ENCODE measurements at places on chromosomes 11 and 22.

- DNase-seq: no peak
Measured at GRCh38 chr11:86706338-86707131, 34.1 kb upstream of the ME3 start.

DNA sequence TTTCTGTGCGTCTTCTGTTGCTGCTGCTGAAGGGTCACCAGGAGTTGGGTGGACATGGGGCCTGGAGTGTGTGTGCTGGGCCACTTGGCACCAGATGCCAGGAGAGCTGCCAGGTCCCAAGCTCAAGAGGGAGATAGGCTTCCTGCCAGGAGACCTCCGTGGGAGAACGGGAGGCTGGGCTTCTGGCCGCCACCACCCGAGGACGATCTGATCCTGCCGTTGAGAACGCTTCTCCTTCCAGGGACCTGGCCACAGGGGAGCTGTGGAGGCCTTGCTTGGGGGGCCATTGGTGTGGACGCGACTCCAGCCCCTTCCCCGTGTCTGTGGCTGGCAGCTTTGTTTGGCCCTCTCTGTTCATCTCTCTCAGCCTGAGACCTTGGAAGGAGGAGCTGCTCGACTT lies 2.4 kb downstream of the BRSK2 start:
- DNase-seq: no peak

- no peak for DNase-seq
Measured at GRCh38 chr11:119764108-119764868, 35.3 kb upstream of the NECTIN1 start.

- no peak for DNase-seq
Measured at GRCh38 chr11:99584830-99585229, 564.1 kb downstream of the CNTN5 start.

DNA sequence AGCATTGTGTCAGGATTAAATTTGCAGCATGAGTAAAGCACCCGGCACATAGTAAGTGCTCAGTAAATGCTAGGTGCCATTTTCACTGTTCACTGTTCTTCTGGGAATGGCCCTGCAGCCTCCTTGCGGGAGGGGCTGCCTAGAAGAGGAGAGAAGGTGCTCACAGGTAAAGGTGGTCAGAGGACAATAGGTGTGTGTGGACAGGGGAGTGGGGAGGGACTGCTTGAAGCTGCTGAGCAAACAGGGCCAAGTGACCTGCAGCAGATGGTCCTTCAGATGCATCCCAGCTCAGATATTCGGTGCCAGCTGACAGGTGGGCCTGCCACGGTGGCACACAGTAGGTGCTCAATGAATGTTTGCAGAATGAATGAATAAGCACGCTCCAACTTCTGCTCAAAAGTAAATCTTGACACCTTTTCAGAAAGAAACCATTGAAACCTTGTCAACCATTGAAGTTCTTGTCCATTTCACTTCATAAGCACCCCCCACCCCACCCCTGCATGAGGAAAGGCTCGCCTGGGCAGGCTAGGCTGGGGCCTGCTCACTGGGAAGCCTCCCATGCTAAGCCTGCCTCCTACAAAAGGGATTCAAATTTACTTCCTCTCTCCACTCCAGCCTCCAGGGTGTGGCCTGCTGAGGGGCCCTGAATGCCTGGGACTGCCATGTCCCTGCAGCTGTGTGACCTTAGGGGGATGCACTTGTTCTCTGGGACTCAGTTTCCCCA lies 1.6 kb downstream of the KIAA0930 start:
- DNase-seq: no peak

DNA sequence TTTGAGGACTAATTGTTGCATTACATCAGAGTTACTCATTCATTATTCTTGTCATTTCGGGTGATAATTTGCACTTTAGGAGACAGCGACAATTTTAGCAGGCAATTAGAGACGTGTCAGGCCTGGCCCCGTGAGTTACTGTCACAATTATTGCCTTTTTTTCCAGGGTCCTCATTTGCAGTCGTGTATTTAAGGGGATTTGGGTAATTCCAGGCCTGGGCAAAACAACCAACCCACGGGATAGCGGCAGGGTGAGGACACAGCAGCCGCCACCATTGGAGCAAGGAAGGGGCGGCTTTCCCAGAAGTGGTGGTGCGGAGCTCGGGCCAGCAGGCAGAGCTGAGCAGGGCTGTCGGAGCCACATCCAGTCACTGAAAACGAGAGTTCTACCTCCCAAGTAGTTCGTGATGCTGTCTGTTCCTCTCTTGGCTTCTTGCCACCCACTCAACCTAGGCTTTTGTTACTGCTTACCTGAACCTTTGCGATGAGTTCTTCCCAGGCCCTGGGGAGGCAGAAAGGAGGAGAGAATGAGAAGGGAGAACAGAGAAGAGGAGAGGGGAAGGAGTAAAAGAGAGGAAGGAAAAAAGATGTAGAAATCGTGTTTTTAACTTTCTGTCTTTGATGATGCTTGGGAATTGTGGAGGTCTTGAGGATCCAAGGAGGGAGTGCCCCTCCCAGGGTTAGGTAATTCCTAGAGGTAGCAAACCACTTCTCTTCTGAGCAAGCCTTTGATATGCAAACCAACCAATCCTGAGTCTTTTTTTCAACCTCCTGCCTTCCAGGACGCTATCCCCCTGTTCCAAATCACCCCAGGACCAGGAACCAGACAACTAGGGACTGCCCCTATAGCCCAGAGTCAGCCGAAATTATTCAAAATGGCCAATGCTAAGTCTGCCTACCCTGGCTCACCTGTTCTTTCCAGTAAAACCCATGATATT lies 236.1 kb downstream of the MIAT start:
- no peak for DNase-seq

GRCh38 chr11:129840236-129840635 lies 24.6 kb downstream of the TMEM45B start:
- DNase-seq: no peak

- DNase-seq: no peak
Measured at GRCh38 chr11:12284316-12285050, 92.9 kb upstream of the PARVA start.

DNA sequence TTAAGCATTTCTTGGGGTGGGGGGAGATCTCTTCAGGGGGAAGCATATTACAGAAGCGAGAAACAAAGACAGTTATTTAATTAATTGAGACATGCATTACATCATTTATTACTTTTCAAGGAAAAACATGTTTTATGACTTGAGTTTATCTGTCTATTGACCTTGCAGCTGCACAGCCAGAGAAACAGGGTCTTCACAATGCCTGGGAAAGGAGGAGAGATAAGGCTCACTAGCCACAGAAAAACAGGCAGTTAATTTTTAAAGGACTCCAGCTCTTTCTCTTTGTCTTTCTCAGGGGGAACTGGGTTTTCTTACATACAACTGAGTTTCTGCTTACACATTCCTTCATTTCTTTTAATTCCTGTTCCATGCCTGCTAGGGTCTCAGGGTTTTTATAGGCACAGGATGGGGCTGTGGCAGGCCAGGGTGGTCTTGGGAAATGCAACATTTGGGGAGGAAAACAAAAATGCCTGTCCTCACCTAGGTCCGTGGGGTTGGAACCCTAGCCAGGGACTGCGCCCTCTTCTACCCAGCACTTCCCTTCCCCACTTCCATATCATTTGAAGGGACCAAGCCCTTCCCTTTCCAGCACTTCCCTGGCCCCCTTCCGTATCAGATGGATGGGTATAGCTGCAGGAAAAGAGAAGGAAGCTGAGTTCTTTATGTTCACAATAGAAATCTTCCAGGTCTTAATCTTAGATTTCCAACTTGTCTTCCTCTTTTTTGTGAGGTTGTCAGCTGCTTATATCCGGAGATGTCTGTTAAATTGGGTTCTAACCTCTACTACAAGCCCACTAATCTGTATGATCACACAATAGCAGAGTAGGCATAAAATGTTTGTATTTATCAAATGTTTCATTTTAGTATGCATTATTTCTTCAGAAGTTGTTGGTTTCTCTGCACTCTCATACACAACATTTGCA lies 38.3 kb downstream of the BIRC2 start:
- no peak for DNase-seq

GRCh38 chr22:41123151-41123550 lies 30.8 kb downstream of the EP300 start:
- no peak for DNase-seq

- no peak for DNase-seq
Measured at GRCh38 chr22:50262460-50262911, 1.0 kb upstream of the MAPK12 start.

GRCh38 chr22:17077255-17077654 lies 7.5 kb upstream of the IL17RA start:
- DNase-seq: no peak

DNA sequence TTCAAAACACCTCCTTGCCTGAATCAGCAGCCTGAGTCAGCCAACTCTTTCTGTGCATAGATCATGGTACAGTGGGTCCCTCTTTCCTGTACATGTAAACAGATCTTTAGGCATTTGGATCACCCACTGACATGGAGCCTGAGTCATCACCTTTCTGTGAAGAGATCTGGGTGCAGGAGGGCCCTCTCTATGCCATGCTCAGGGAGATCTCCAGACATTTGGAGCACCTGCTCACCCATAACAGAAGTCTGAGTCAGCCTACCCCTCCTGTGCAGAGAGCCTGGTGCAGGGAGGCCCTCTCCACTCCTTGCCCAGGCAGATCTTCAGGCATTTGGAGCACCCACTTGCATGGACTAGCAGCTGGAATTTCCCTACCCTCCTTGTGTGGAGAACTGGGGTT lies 56.2 kb upstream of the GLYAT start:
- no peak for DNase-seq

DNA sequence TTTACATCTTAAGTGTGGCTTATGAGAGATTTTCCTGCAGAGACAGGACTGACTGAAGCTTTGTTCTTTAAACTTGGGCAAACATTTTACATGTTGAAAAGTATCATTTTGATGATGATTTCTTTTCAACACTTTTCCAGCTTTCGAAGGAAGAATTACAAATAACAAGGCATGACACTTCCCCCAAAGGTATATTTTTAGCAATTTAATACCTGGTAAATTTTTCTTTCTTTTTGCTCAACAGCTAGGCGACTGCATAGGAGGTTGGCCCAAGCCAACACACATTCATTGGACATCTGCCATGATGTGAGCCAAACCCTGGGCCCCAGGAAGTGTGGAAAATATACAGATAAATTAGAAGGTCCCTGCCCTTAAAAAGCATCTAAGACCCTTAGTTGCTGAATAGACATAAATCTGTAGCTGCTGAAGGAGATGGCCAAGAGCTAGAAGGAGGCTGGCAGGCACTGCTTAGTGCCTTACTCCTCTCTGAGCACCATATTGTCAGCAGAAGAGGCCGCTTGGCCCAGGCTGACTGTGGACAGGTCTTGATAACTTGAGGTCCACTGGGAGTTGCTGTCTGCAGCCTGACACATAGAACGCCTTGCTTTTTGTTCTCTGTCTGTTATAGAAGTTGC lies 53.3 kb upstream of the CD44 start:
- no peak for DNase-seq

DNA sequence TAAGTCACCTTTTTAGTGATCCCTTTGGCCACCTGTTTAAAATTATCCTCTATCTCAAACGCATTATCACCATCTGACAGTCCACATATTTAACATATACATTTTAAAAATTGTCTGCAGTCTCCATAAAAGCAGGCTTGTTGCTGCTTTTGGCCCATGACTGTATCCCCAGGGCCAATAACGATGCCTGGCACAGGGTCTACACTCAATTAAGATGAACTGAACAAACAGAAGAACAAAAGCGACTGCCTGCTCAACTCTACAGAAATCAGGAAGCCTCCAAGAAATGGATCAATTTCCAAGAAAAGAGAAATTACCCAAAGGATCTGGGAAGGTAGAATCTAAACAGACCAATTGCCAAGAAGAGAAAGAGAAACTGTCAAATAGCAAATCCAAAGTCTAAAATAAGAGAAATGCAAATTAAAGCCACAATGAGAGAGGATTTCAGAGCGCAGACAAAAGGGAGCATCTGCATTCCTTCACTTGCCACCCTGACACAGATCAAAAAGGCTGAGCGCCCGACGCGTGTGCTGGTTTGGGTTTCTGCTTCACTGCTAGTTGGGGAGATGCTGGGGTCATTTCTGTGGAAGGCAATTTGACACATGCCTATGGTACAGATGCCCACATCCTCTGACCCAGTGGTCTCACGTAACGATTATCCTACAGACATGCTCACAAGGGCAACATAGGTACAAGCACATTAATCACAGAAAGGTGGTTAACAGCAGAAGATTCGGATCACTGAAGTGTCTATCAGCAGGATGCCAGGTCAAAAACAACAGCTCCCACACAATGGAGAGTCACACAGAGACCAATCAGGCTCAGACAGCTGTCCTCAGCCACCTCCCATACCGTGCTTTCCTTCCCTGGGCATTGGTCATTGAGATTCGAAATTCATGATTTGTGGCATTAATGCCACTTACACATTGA lies 55.9 kb downstream of the SHISAL1 start:
- DNase-seq: no peak

- no peak for DNase-seq
Measured at GRCh38 chr22:30205281-30206115, 41.1 kb downstream of the LIF start.

DNA sequence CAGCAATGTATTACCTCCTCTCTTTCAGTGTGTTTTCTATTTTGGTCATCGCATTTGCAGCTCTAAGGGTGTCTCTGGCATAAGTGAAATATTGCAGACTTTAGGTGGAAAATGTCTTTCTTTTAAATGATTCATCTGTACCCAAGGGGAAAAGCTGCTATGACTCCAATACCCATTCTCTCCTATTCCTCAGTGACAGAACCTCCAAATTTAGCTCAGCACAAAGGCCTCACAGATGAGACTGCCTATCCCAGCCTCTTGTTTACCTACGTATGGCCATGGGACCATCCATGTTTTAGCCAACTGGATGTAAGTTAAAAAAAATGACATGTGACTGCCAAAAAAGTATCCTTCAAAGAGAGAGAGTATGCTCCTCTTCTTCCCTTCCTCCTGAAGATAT lies 7.9 kb downstream of the MTMR2 start:
- DNase-seq: no peak

DNA sequence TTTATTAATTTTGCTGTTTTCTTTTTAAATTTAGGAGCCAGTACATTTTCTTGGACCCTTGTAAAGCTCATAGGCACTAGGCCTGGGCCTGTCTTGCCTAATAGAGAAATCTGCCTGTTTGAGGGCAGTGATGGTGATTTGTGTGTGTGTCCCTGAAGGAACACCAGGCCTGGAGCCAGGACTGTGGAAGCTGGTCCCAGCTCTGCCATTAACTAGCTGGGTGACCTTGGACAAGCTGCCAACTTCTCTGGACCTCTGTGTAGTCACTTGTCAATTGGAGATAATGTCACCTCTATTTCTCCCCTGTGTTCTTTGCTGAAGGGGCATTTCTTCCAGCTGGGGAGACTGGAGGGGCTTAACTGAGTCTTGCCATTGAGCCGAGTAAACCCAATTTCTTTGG lies 16.0 kb upstream of the FTH1 start:
- DNase-seq: no peak

- DNase-seq: no peak
Measured at GRCh38 chr11:19995145-19995544, 165.1 kb downstream of the DBX1 start.

GRCh38 chr11:131637469-131638175 lies 267.2 kb downstream of the NTM start:
- no peak for DNase-seq

GRCh38 chr11:84140386-84141169 lies 854.4 kb upstream of the CCDC90B start:
- no peak for DNase-seq

GRCh38 chr11:6156628-6157359 lies 13.3 kb downstream of the OR52B2 start:
- DNase-seq: no peak

Data from stimulated activated CD4-positive, alpha-beta T cell treated with anti-CD3 and anti-CD28 coated beads, TNF-alpha, amount 100 ng/mL, for 24 hours (primary cell).